ENCODE measurements at places on chromosomes 2 and 18. TPM values are rescaled to one million over a fixed set of nuclear protein-coding genes. Genes with fewer than 3 reads are reported as not detected.

Gene NOL4
- not detected for total RNA-seq

Gene TWIST2
- total RNA-seq, result 0.83 TPM

Gene CROCC2
- not detected for total RNA-seq

Gene SMAD2
- 128 TPM for total RNA-seq

Gene ICOS
- total RNA-seq, result not detected

Gene FEV
- total RNA-seq, result not detected
